T-cell (primary cell): ENCODE measurements at places on chromosomes 3 and 15.
A peak's percentile ranks its signal among the peaks of the same experiment; 100 is the strongest.

DNA sequence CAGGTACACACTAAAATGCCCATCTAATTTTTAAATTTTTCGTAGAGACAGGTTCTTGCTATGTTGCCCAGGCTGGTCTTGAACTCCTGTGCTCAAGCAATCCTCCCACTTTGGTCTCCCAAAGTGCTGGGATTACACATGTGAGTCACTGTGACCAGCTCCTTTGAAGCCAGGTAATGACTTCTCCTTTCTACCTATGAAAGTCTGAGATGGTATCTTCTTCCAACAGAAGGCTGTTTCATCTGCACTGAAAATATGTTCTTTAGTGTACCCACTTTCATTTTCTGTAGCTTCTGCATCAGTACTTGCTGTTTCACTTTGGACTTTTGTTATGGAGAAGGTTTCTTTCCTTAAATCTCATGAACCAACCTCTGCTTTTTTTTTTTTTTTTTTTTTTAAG is 8.8 kb downstream of the OIP5 start:
- no peak for DNase-seq

DNA sequence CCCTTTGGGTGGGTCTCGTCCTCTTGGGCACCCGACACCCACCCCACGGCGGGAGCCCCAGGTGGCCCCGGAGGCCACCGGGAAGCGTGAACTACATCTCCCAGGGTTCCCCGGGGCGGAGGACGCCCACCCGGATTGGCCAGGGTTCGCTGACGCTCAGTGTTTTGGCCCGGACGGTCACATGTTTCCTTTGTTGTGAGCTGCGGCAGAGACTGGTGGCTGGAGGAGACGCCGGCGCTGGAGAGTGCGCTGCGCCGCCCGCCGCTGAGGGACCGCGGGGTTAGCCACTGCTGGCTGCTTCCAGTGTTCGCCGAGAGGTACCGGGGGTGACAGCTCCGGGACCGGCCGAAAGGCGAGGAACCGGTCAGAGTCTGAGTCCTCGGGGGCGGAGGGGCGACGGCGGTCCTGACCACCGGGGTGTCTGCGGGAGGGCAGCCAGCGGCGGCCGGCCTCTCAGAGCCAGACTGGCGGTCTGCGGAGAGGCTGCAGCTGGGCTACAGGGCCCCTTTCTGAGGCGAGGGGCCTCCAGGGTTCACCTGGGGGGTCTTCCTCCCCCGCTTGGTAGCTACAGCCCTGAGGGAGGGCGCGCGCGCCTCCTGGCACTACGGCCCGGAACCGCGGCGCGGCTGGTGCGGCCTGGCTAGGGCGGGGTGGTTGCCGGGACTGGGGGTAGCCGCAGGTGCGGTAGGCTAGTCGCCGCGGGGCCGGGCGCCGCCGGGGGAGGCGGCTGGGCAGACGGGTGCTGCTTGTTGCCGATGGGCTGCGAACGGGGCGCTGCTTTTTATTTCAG is at the start of gene KLHL24:
Gene KLHL24, plus strand, starts transcription at position 193 of the 790 bp plus-strand sequence. CDS start 14,734 bp downstream, outside the sequence.
- peak; percentile 87 for DNase-seq

GRCh38 chr15:96199111-96199510 is 131.4 kb upstream of the NR2F2 start:
- no peak for DNase-seq

GRCh38 chr3:103127737-103128136 is 692.9 kb downstream of the ZPLD1 start:
- DNase-seq: no peak

GRCh38 chr3:151124476-151124875 is 39.0 kb downstream of the MED12L start:
- DNase-seq: no peak

DNA sequence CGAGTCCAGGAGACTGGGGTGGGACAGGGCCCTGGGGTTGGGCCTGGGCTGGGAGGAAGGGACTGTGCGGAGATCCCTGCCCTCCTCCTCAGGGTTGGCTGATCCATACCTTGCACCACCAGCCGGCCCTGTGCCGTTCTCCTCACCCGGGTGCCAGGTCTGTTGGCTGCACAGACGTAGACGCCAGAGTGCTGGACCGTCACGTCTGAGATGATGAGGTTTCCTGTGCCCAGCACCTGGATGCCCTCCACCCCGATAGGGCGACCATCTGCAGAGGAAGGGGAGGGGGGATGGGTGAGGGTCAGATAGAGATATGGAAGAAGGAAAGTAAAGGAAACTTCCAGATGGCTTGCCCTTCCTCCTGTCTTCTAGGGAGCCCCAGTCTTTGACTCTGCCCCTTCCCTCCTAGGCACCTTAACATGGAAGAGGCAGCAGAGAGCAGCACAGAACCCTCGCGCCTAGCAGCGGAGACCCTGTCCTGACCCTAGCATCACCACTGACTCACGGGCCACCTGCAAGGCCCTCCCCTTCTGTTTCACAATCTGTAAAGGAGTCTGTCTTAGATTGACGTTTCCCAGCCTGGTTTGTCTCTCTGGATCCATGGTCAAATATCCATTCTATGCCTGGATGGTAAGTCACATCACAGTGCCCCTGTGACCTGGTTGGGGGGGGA is 28.8 kb downstream of the RNU5B-1 start:
- DNase-seq: no peak

DNA sequence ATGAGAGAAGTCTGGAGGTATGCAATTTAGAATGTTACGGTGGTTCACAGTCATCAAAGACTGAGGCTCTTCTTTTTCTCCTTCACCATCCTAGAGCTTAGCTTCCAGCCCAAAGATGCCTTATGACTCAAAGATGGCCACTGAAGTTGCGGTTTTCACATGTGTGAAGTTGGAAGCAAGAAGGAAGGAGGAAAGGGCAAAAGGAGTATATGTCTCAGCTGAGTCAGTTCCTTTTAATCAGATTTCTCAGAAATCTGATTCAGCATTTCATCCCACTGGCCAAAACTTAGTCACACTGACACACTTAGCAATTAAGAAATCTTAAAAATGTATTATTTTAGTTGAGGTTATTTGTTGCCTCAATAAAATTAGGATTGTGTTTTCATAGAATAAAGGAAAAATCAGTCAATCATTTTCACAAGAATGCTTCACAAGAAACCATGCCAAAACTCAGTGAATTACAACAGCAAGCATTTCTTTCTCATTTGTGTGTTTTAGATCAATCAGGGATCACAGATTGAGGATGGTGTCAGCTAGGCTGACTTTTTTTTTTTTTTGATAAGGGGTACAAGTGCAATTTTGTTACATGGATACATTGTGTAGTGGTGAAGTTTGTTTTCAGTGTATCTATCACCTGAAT is 211.1 kb upstream of the GADL1 start:
- no peak for DNase-seq

GRCh38 chr15:68982976-68983563 is 31.4 kb upstream of the NOX5 start:
- no peak for DNase-seq

DNA sequence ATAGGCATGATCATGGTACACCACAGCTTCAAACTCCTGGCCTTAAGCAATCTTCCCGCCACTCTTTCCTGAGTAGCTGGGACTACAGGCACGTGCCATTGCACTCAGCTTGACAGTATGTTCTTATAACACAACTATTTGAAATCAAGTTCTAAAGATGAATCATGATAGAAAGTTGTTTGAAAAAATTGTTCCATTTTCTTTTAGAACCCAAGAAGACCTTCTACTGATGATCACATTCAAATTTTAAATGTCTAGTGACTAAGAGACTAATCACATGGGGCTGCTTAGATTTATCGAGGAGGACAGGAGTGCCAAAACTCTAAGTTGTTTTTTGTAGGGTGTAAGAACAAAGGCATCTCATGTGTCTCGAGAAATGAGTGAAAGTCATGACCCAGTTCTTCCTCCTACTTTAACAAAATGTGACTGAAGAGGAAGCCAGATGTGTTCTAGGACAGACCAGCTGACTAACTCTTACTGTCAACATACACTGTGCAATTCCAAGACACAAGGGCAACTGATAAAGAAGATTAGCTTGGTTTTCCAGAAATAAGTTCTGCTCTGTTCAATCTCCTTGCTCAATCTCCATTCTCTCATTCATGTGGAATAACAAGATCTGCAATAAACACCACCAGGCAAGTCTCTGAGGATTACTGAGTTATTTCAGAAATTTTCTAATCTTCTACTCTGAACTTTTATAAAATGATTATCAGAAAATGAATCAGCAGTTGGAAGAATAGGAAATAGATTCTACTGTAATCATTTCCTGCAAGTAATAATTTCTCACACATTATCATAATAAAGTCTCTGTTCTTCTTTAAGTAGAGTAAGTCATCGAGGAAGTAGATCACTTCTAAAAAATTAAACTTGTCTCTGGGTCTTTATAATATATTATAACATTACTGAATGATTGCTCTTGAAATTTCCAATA is 122.6 kb upstream of the CCNL1 start:
- DNase-seq: no peak

DNA sequence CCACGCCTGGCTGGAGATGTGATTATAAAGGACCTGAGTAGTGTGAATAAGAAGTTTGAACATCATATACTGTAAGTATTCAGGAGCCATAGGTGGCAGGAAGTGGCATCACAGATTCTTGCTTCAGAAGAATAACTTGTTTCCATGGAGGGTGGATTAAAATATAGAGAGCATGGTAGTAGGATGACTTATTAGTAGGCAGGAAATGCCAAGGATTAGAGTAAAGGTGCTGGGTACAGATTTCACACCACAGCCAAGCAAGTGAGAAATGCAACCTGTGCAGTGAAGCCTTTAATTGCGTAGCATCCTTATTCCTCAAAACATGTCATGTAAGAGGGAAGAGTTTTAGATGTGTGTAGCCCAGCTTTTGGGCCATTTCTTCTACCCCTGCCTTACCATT is 30.8 kb downstream of the IFT122 start:
- no peak for DNase-seq

DNA sequence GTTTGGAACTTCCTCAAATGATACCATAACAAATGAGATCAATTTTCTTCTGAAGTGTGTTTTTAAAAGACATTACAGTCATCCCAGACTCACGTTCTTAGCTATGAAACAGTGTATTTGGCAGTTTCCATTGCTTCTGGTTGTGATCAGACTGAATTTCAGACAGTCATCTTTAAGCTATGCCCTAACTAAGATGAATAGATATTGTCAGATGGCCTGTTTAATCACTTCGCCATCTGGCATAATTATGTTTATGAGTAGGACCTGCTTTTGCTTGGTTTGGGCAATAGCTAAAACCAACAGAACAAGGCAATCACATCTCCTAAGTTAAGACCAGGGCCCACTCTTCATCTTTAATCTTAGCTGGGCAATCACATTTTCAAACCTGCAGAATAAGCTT is 313.1 kb downstream of the SV2B start:
- DNase-seq: no peak

- DNase-seq: no peak
Observed at GRCh38 chr15:85470563-85471271, 90.3 kb downstream of the AKAP13 start.

- DNase-seq: no peak
Observed at GRCh38 chr3:111911446-111911845, 52.4 kb downstream of the PHLDB2 start.

DNA sequence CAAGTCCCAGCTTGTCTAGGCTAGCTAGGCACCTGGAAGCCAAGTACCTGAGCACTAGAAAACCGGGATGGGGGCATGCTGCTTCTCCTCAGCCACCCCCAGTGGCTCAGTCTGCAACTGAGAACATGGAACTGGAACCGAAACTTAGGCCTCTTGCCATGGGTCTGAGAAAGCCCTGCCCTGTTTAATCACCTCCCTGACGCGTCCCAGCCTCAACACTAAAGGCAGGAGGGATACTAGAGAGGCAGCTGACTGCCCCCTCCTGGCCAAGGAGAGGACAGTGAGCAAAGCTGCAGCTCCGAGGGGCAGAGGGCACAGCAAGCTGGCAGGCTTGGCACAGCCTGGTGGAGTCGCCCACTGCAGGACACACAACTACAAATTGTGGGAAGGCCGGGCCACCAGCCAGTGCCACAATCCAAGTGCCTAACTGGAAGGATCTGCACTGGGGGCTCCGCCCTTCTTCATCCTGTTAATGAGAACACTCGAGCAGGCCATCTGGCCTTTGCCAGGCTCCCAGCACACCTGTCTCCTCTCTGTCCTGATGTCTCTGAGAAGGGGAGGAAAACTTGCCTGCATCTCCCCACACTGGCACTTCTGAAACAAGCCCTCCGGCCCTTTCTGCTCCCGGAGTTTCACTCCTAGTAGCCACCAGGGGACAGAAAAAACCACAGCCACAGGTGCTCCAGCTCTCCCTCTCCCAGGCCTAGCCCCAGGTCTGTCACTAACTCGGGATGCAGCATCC is 53.7 kb downstream of the BDH1 start:
- no peak for DNase-seq

DNA sequence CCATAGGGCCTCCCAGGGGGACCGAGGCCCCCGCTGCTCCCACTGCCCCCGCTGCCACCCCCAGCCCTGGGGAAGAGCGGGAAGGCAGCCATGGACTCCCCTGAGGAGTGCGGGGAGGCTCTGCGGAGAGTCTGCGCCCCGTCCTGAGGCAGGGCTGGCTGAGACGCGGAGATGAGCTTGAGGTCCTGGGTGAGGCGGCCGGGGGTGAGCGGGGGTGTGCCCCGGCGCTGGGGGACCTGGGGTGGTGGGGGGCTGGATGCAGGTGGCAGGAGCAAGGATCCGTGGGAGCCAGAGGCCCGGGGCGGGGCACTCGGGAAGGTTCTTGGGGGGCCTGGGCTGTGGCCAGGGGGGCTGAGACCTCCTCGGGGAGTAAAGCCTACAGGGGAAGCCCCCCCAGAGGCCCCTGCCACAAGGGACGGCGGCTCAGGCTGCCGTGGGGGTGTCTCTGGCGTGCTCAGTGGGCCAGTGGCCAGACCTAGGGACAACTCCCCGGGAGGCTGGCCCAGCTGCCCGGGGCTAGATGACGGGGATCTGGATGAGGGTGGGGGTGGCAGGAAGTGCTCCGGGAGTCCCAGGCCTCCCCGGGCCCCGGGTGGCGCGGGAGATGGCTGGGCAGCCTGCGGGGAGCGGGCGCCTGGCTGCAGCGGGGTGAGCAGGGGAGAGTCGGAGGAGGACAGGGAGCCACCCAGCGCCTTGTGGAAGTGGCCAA is 45.9 kb downstream of the HCN4 start:
- no peak for DNase-seq

DNA sequence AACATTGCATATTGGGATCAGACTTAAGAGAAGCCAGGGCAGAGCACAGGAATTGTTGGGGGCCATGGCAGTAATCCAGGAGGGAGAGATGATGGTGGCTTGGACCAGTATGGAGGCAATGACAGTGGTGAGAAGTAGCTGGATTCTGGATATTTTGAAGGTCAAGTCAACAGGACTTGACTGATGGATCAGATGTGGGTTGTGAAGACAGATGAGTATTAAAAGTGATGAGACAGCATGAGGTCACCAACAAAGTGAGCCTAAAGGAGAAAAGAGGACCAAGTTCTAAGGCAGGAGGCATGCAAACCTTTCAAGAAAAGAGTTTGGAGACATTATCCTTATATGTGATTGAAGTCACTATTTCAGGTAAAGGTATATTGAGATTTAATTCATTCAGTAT is 56.6 kb upstream of the TIPARP start:
- DNase-seq: no peak

GRCh38 chr15:76585576-76585897 is 249.0 kb downstream of the ISL2 start:
- no peak for DNase-seq

GRCh38 chr3:184552296-184552695 is 9.3 kb upstream of the EPHB3 start:
- DNase-seq: no peak
